ENCODE measurements at places on chromosomes 12 and 14.

DNA sequence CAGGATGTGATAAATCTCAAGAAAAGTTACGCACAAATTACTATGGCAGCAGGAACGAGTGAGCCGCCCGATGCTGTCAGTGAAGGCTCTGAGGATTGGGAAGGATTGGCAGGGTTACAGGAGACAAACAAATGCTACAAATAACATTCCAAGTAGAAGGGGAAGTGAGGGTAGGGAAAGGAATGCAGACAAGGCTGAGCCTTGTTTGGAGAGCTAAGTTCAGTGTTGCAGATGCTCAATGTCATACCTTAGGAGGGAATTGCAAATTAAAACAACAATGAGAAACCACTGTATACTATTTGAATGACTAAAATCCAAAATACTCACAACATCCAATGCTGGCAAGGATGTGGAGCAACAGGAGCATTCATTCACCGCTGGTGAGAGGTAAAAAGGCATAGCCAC lies 1.3 kb downstream of the CLEC9A start:
- no peak for DNase-seq

DNA sequence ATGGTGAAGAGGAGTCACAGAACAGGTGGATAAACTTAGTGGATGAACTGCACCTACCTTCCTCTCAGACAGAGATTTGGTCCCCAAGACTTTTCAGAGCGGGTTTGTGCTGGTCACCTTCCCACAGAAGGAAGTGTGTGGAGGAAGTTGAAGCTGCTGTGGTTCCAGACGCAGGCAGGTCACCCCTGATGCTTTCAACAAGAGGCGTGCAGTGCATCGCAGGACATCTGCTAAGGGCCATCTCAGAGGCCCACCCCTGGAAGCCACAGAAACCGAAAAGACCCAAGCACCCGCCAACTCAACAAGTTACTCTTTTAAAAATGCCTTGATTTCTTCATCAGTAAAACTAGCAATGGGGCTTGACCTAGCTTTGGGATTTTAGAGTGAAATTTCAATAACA lies 1.0 kb upstream of the GPX2 start:
- no peak for DNase-seq

- DNase-seq, result no peak
Measured at GRCh38 chr12:52675301-52675701, 4.9 kb downstream of the KRT1 start.

GRCh38 chr14:65462411-65462810 lies 49.9 kb downstream of the FUT8 start:
- DNase-seq, result no peak

- no peak for DNase-seq
Measured at GRCh38 chr12:92988622-92989130, 59.6 kb upstream of the EEA1 start.

GRCh38 chr12:106910202-106910601 lies 45.5 kb upstream of the TMEM263 start:
- no peak for DNase-seq

DNA sequence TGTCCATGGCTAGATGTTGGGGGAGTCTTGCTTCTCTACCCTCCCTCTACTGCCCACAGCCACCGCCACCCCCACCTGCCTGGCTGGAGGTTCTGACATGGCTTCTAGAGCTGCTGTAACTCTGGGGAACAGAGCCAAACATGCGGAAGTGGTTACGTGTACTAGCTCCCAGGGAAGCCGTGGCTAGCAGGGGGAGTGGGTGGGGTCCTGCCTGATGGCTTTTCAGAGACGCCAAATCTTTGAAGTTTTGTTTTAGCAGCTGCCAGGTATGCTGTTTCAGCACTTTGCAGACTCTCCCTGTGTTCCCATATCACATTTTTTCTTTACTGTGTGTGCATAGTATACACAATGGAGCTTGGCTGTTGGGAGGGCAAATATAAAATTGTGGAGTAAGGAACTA lies 150.3 kb downstream of the TGFB3 start:
- peak; percentile 40 for DNase-seq

DNA sequence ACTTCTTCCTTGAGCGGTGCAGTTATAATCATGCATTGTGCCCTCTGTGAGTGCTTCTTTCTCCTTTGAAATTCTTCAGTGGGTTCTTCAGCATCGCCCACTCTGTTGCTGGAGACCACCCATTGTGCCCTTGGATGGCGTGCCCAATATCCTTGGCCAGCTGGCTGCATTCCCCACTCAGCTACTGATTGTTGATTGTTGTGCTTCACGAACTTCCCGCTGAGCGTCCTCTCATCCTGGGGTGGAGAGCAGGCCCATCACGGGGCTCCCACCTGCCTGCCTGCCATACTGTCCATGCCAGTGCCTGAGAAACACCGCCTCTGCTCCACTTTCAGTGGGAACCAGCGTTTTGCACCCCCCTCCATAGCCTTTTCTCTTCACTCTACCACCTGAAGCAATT lies 8.6 kb upstream of the SSTR1 start:
- DNase-seq, result no peak

DNA sequence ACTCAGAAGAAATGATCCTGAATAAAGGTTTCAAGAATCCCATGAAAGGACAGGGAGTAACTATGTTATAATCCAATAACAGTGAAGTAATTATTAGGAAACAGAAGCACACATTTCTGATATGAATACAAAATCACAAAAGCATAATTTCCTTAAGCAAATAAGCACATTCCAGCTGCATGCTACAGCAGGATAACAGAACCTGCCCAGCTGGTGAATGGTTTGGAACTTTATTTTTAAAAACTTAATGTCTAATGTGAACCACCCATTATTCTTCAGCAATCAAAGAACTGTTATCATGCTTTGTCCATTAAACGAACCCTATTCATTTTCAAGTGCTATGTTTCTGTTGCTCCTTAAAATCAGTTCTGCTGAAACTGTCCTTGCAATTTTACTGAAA lies 13.4 kb downstream of the SPTLC2 start:
- no peak for DNase-seq

Measured in activated T-helper 1 cell treated with Interleukin-2 at 50 U/mL for 16 hours (primary cell).